ENCODE measurements at places on chromosomes 7 and 10. TPM values are rescaled to one million over a fixed set of nuclear protein-coding genes. Genes with fewer than 3 reads are reported as not detected.
A peak's percentile ranks its signal among the peaks of the same experiment; 100 is the strongest.

Gene ARID5B
- 89.5 TPM for total RNA-seq

DNA sequence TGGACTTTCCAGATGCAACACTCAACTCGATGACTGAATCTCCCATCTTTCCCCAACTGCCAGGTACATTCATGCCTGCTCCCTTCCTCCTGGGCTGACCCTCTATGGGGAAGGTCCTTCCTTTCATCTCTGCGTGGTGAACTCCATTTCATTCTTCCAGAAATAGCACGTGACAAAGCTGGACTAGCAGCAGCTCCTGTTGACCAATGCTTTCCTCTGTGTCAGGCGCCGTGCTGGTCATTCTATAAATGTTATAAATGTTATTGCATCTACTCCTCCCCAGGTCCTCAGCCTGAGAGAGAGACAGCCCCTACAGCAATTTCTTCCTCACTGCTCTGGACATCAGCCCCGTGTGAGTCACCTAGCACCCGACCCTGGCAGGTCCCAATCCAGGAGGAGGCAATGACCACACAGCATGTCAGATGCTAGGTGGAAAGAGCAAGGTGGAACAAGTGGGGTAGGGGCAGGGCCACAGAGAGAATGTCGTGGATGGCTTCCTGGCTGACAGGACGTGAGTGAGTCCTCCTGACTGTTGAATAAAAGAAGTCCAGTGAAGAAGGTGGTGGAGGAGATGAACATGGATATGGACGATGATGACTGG, 178.1 kb downstream of the ADAM12 start:
- no peak for DNase-seq
- H3K27me3 ChIP-seq: no peaks in the 10 kb centered on the region
- H3K27ac ChIP-seq: peak overlapping the region; percentile 12
- H3K4me3 ChIP-seq: no peak overlapping the region
- no peaks in the 10 kb centered on the region for H3K4me1 ChIP-seq
- H3K36me3 ChIP-seq: no peaks in the 10 kb centered on the region

Gene NUPR2
- 5.2 TPM for total RNA-seq

DNA sequence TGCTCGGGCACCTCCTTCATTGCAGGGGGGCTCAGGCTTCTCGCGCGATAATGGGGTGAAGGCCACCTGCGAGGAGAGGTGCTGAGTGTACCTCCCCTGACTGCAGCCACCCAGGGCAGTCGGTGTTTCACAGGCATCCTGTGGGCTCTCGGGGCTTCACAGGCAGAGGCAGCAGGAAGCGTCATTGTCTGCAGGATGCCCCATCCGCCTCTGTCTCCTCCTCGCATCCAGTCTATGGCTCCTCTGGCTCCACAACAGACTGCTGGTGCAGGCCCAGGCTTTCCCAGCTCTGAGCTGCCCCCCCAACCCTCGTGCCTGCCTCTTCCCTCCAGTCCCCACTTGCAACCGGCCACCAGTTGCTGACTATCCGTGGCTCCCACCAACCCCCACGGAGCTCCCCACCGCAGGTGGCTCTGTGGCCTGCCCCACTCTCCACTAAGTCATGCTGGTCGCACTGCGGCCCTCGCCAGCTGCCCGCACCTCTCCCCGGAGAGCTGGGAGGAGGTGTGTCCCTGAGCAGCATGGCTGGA, 36.5 kb downstream of the CAMK2B start:
- DNase-seq: peak; percentile 30
- H3K27ac ChIP-seq: no peak overlapping the region
- H3K4me3 ChIP-seq: no peak overlapping the region
- no peaks in the 10 kb centered on the region for H3K36me3 ChIP-seq
- H3K27me3 ChIP-seq: no peaks in the 10 kb centered on the region

DNA sequence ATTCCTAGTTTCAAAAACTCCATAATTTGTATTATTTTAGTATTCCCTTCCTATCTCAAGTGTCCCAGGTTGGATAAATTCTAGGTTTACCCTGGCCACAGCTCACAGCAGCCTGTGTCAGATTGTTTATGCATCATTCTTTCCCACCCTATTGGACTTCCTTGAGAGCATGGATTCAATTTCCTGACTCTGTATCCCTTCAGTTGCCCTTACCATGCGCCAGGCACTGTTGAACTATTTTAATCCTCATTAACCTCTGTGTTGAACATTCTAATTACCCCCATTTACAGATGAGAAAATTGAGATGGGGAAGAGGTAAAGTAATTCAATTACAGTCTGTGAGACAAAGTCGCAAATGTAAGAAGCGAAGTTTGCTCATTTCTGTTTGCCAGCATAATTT, 58.8 kb downstream of the STEAP1B start:
- no peak for DNase-seq
- H3K4me3 ChIP-seq: no peak overlapping the region
- no peaks in the 10 kb centered on the region for H3K36me3 ChIP-seq
- H3K27ac ChIP-seq: peak overlapping the region; percentile 90
- H3K27me3 ChIP-seq: no peaks in the 10 kb centered on the region
- H3K4me1 ChIP-seq: peaks cover 4% of the 10 kb centered on the region

Gene PURB
- 22.7 TPM for total RNA-seq

DNA sequence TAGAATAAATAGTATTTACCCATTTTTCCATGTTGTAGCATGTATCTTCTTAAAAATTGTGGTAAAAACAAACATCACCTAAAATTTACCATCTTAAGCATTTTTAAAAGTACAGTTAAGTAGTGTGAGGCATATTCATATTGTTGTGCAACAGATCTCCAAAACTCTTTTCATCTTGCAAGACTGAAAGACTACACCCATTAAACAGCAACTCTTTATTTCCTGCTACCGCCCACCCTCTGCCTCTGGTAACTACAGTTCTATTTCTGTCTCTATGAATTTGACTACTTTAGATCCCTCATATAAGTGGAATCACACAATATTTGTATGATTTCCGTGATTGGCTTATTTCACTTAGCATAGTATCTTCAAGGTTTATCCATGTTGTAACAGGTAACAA, 40.0 kb upstream of the AGBL3 start:
- no peak overlapping the region for H3K4me3 ChIP-seq
- H3K36me3 ChIP-seq: no peaks in the 10 kb centered on the region
- H3K27ac ChIP-seq: no peak overlapping the region
- H3K4me1 ChIP-seq: no peaks in the 10 kb centered on the region
- DNase-seq: no peak
- no peaks in the 10 kb centered on the region for H3K27me3 ChIP-seq

Gene HMX3
- total RNA-seq: not detected

GRCh38 chr10:48594803-48595538, 9.9 kb downstream of the ARHGAP22 start:
- no peaks in the 10 kb centered on the region for H3K27me3 ChIP-seq
- DNase-seq: no peak
- no peak overlapping the region for H3K27ac ChIP-seq

DNA sequence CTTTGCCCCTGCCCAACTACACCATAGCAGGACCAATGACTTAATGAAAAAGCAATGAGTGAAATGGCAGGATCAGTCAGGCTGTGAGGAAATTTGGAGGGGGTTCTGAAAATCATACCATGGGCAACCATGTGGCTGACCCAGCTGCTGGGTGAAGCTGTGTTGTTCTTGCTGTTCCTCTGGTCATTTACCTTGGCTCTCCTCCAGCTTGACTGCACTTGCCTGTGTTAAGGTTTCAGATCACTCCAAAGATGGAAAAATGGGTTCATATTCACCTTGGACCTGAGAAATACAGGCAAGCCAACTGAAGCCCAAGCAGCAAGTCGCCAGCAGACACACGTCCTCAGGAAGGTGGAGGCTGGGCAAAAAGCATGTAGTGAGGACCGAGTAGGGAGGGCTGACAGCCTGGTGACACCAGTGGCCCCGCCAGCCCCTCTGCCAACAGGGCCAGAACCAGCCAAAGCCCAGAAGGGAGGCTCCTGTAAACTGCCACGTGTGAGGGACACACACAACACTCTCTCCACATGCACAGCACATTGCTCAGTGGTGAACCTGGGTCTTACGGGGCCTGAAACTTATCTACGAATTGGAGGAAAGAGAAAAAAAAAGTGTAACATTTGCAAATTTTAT, 40.1 kb downstream of the PARP12 start:
- H3K4me3 ChIP-seq: no peak overlapping the region
- H3K27me3 ChIP-seq: no peaks in the 10 kb centered on the region
- DNase-seq: no peak
- H3K4me1 ChIP-seq: no peaks in the 10 kb centered on the region

DNA sequence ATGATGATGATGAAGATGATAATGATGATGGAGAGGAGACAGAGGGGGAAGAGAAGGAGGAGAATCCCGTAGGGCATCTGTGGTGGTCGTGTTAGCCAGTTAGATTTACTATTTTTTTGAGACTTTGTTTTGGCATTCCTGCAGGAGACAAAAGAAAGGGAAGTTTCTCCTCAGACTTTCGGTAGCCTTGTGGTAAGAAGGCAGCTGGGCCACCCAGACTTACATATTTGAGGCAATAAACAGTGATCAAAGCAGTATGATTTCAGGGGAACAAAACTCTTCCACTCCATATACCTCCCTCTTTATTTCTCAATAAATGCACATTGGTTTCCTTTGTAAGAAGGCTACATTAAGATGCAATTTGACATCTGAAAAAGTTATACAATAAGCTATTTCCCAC, 32.4 kb upstream of the BICC1 start:
- no peaks in the 10 kb centered on the region for H3K36me3 ChIP-seq
- DNase-seq: no peak
- H3K4me3 ChIP-seq: no peak overlapping the region
- no peak overlapping the region for H3K27ac ChIP-seq
- H3K4me1 ChIP-seq: no peaks in the 10 kb centered on the region

Gene MYPN
- total RNA-seq: 0.33 TPM

GRCh38 chr7:23275912-23276311, 23.2 kb upstream of the MALSU1 start:
- DNase-seq: no peak
- no peaks in the 10 kb centered on the region for H3K4me1 ChIP-seq
- H3K27ac ChIP-seq: no peak overlapping the region
- no peak overlapping the region for H3K4me3 ChIP-seq
- no peaks in the 10 kb centered on the region for H3K27me3 ChIP-seq

- H3K36me3 ChIP-seq: no peaks in the 10 kb centered on the region
- no peak overlapping the region for H3K4me3 ChIP-seq
- H3K4me1 ChIP-seq: no peaks in the 10 kb centered on the region
- H3K27me3 ChIP-seq: no peaks in the 10 kb centered on the region
- no peak overlapping the region for H3K27ac ChIP-seq
- DNase-seq: no peak
Measured at GRCh38 chr7:73969991-73970390, 58.0 kb upstream of the ELN start.

DNA sequence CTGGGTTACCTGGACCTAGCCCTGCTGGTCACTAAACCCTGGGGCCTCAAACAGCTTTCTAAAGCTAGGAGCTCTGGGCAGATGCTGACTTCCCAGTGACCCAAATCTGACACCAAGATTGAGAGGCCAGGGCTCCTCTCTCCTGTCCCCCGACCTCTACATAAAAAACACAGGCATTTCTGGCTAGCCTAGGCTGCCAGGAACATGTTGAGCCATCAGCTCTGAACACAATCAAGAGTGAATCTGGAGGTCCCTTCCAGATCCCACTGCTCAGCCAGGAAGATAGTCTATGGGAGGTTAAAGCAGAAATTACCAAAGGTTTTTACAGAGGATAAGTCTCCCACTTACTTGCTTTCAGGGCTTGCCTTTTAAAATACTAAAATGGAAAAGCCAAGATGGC, 22.1 kb upstream of the PDE1C start:
- DNase-seq: no peak
- H3K4me1 ChIP-seq: peaks cover 10% of the 10 kb centered on the region
- H3K27me3 ChIP-seq: no peaks in the 10 kb centered on the region
- no peaks in the 10 kb centered on the region for H3K36me3 ChIP-seq

DNA sequence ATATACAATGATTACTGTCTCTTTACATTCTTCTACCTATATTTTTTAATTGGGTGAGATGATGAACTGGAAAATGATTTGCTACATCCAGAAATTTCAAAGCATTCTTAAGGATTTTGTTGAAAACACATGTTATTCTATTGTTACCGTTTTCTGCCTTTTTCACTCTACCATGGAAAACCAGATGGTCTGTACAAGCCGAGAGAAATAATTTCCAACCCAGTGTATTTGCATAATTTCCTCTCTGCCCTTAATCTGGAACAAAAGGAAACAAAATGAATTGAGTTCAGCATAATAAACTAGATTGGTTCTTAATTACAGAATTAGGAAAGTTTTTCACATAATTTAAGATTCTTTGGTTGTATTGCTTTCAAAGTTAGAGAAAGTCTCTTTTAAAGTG, 211.2 kb downstream of the CACNB2 start:
- H3K27me3 ChIP-seq: no peaks in the 10 kb centered on the region
- H3K4me1 ChIP-seq: no peaks in the 10 kb centered on the region
- H3K36me3 ChIP-seq: no peaks in the 10 kb centered on the region
- no peak overlapping the region for H3K27ac ChIP-seq

Gene TLL2
- not detected for total RNA-seq

Measured in breast epithelium (tissue), 4 donors.